Stimulated activated CD4-positive, alpha-beta T cell treated with anti-CD3 and anti-CD28 coated beads, Interleukin-12 subunit alpha, Interleukin-12 subunit beta, amount 100 ng/mL, for 48 hours (primary cell): ENCODE measurements at places on chromosomes 13 and 19.

GRCh38 chr13:107767119-107767518 is 448.2 kb downstream of the LIG4 start:
- DNase-seq = no peak

DNA sequence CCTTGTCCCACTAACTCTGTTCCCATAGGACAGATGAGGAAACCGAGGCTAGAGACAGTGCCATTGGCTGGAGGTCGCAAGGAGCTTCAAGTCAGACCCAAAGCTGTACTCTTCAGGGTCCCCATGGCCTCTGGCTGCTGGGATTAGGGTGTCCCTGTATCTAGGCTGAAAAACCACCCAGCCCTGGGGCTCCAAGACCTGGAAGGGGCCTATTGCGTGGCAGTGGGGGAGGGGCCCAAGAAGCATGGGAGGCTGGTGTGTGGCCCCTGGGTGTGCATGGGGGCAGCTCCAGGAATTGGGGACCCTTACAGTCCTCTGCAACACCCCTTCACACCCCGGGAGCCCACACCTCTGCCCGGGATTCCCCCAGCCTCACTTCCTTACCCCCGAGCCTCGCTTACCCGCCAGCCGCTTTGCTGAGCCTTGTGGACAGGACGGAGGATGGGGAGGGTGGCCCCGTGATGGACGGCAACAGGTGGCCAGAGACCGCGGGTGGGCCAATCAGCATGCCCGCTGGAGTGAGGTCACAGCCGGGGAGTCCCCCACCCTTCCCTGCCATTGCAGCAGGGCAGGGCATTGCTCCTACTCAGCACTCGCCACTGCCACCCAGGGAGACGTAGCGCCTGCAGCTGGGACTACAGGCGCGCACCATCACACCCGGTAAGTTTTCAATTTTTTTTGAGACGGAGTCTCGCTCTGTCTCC is at the start of gene JSRP1:
Gene JSRP1 (minus strand): TSS at position 436 of the 704 bp plus-strand sequence. CDS start 1,103 bp downstream, outside the sequence.
- no peak for DNase-seq

DNA sequence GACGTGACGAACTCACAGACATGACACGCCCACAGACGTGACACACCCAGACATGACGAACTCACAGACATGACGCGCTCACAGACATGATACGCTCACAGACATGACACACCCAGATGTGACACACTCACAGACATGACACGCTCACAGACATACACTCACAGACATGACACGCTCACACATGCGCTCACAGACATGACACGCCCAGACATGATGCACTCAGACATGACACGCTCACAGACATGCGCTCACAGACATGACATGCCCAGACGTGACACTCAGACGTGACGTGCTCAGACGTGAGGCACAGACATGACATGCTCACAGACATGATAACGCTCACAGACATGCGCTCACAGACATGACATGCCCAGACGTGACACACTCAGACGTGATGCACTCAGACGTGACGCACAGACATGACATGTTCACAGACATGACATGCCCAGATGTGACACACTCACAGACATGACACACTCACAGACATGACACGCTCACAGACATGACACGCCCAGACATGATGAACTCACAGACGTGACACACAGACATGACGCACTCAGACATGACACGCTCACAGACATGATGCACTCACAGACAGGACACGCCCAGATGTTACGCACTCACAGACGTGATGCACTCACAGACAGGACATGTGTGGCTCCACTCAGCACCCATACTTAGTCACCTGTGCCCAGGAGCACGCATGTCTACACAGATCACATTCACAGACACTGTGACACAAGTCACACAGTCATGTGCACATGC is 8.1 kb downstream of the ERFL start:
- DNase-seq = no peak

DNA sequence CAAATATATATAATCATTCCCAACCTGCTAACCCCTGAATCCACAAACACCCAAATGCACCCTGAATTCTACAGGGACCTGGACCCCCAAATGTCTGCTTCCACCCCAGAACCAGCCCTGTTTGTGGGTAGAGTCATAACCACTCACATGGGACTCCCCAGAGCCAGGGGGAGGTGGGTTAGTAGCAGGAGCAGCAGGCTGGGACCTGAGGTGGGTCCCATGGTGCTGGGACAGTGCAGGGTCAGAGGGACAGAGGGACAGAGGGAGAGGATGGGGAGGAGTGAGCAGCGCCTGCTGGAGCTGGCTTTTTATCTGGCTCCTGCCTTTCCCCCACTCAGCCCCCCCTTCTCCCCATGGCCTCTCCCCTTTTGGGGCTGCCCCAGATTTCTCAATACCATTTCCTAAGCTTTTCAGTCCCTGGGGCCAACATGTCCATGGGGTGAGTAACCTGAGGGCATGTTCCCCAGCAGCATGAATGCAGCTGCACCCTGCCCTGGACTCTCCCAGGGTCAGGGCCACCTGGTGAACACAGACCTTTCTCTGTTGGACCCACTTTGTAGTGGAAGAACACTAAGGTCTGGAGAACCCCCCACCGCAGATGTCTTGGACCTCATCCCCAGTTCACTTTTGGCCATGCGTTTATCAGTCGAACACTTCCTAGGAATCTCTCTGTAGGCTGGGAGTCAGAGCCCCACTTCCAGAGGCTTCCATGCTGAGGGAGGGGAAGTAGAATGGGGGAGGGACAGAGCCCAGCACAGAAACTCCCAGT is at the start of gene C3:
Gene C3 (minus strand): TSS at position 282 of the 769 bp plus-strand sequence. CDS start 61 bp downstream, at position 221.
- DNase-seq = no peak

DNA sequence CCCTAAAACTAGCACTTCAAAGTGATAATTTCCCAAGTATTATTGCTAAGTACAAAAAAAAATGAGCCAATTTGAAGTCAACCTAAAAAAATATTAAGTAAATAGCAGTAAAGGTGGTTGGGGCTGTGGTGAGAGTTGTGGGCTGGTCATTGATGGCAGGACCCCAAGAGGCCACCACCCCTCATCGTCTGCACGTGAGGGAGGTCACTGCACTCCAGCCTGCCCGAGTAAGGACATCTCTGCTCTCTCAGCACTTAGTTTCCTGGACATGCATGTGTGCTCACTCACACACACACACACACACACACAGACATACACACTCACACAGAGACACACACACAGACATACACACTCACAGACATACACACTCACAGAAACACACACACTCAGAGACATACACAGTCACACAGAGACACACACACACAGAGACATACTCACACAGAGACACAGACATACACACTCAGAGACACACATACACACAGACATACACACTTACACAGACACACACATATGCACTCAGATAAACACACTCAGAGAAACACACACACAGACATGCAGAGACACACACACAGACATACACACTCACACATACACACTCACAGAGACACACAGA is 127.2 kb upstream of the SOX1 start:
- no peak for DNase-seq

DNA sequence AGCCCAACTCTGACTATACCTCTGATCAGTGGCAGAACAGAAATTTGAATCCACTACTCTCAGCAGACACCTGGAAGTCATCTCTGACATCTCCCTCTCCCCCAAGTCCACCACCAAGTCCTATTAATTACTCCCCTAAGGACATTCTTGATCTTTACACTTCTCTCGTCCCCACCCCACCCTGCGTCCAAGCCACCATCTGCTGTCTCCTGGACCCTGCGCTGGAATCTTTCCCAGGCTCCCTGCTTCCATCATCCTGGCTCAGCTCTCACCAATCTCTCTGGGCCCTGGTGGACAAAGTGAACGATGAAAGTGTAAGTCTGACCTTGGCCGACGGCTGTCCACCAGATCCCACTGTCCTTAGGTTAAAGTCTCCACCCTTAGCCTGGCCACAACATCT is 145.6 kb upstream of the GJB6 start:
- DNase-seq = no peak

- DNase-seq = no peak
Observed at GRCh38 chr13:33639158-33639557, 178.8 kb upstream of the RFC3 start.

- no peak for DNase-seq
Observed at GRCh38 chr19:38978326-38978689, 2.8 kb upstream of the FBXO17 start.

- DNase-seq = no peak
Observed at GRCh38 chr13:75959861-75960481, 323.8 kb downstream of the LMO7 start.

- no peak for DNase-seq
Observed at GRCh38 chr13:80215368-80215767, 125.6 kb downstream of the SPRY2 start.
